ENCODE measurements at places on chromosomes 12 and 14.

DNA sequence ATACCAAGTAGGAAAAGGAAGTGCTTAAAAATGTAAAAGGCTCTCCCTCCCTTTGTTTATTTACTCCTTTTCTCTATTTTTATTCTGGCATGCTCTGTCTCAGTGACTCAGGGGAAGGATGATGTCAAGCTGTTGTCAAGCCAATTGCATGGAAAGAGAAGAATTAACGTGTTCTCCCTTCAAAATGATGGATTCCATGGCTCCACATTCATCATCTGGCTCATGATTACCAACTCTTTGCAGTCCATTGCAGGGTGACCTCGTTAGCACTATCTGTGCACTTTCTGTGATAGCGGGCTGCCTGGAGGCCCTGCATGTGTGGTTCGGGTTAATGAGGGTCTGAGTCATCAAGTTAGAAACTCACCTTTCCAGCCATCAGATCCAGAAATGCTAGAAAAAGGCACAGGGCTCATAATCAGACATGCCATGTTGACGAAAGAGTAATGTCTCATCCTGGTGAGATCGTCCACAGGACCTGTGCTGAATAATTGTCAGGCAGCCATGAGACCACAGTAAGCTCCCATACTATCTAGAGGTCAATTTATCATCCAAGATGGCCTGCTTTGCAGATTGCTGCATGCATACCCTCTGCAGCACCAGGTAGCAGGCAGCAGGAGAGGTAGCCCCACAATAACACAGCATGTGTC lies 79.2 kb upstream of the BTG1 start:
- DNase-seq, result no peak

- DNase-seq, result no peak
Observed at GRCh38 chr12:121889274-121889624, 659 bp downstream of the PSMD9 start.

DNA sequence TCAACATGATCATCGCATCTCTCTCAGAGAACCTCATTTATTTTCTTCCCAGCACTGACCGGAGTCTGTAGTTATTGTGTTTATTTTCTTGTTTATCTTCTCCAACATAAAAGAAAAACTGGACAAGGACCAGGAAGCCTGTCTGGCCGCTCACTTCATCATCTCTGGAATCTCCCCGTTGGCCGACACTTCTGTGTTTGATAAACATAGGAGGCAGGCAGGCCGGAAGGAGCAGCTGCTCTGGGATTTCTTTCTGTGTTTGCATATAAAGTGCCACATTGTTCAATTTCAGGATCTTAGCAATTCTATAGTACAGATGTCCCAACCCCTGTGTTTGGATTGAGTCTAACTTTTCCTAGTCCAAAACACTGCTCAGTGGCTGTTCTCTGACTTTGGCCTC lies 53.3 kb downstream of the ACACB start:
- no peak for DNase-seq

- DNase-seq, result no peak
Observed at GRCh38 chr12:5524769-5525436, 93.0 kb downstream of the NTF3 start.

GRCh38 chr14:68444449-68445168 lies 348.3 kb downstream of the ZFP36L1 start:
- no peak for DNase-seq
